NCI-H2081 treated with DMSO at 0.1 percent for 48 hours (cell line): ENCODE measurements at places on chromosomes 6 and 20.

DNA sequence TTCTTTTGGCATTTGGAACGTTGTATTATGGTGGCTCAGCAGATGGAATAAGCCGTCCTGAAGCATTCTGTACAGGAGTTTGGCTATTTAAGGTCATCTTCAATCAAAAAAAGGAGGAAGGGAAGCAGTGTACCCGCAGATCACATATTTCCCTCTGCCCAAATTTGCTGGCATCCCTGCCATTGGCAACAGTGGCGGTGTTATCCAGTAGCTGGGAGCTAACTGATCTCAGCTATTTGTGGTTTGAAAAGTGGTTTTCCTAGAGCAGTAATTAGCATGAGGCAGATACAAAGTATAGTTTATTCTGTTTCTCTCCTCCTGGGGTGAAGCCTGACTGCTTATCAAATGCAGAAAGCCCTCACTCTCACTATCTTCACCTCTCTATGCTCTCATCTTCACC lies 576.8 kb downstream of the QKI start:
- DNase-seq, result no peak

DNA sequence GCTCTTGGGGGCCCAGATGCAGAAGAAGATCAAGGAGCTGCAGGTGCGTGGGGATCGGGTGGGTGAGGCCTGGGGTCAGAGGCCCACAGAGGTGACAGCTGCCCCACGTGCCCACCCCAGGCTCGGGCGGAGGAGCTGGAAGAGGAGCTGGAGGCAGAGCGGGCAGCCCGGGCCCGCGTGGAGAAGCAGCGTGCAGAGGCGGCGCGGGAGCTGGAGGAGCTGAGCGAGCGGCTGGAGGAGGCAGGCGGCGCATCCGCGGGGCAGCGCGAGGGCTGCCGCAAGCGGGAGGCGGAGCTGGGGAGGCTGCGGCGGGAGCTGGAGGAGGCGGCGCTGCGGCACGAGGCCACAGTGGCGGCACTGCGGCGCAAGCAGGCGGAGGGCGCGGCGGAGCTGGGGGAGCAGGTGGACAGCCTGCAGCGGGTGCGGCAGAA lies 41.5 kb downstream of the MYH7B start:
- no peak for DNase-seq

- DNase-seq, result no peak
Observed at GRCh38 chr6:142819603-142820337, 125.2 kb downstream of the HIVEP2 start.

- no peak for DNase-seq
Observed at GRCh38 chr20:11672959-11673358, 244.7 kb upstream of the BTBD3 start.

DNA sequence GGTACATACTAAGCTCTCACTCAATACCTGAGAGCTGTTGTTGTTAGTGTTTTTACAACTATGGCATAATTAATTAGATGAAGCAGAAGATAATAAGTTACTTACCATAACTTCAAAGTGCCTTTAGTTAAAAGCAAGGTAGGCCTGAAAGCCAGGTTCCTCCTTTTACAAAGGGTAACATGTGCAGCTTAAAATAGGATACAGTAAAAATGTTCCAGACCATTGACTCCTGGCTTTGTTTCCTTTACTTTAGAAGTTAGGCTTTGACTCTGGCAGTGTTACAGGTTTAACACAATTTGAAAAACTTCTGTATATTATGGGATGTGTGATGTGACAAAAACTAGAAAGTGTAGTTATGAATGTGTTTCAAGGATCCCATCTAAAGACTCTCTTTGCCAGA lies 522.5 kb downstream of the EPM2A start:
- no peak for DNase-seq

- no peak for DNase-seq
Observed at GRCh38 chr6:16319813-16320532, 81.6 kb downstream of the GMPR start.

- peak; percentile 93 for DNase-seq
Observed at GRCh38 chr6:82693094-82693493, 329.5 kb downstream of the TPBG start.

- DNase-seq, result no peak
Observed at GRCh38 chr6:169205176-169206160, 48.2 kb downstream of the THBS2 start.

- DNase-seq, result no peak
Observed at GRCh38 chr6:8108031-8108660, 5.8 kb upstream of the EEF1E1 start.

DNA sequence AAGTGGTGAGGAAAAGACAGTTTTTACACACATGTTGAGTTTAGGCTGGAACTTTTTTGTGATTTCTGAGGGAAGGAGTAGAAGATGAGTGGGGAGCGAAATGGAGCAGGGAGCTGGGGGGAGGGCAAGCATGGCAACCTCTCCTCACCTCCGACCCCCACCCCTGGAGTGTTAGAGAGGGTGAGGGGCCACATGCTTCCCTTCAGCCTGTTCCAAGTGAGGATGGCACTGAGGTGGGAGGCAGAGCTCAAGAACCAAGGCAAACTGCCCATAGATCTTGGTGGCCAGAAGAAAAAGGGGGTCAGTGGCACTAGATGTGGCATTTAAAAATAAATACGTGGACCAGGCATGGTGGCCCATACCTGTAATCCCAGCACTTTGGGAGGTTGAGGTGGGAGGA lies 4.8 kb downstream of the TTBK1 start:
- DNase-seq, result no peak

DNA sequence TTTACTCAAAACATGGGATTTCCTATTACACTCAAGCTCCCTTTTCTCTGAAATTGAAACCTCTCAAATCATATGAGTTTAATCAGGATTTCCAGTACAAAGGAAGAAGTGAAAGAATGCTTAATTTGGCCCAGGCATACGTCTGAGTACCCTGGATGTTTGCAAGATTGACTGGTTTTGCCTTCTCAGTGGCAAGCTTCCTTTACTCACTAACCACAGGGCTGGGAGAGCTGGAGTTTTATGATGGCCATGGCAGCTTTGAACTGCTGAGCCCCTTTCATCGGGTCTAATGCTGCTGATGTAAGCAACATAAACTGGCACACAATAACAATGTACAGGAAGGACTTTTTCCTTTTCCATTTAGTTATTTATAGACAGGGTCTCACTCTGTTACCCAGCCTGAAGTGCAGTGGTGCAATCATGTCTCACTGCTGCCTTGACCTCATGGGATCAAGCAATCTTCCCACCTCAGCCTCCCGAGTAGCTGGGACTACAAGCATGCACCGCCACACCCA lies 194.8 kb downstream of the SLC35F1 start:
- no peak for DNase-seq

DNA sequence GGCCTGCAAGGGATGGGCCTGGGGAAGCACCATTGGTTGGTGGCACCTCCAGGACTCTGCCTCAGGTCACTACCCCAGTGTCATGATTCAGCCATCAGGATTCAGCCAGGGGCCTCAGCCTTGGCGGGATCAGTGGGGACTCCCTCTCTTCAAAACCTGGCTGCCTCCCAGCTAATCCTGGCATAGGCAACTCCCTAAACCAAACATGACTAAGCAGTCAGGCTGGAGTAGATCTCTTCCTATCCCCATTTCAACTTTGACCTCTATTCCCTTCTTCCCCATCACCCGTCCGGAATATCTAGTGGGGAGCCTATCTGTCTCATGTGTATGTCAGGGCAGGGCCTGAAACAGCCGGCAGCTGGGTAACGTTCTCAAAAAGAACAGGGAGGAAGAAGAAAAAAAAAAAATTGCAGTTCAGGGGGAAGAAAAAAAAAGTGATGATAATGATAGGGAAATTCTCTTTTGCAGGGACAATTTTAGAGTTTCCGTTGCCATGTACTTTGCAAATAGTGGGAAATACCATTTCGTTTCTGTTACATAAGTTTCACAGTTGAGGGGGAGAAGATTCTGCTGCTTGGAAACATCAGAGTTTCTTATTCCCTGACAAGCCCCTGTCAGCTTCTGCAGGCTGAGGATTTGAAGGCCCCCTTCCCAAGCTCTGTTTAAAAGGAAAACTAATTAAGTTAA lies 4.1 kb upstream of the PREX1 start:
- DNase-seq, result no peak

GRCh38 chr6:12051861-12052368 lies 39.8 kb downstream of the HIVEP1 start:
- no peak for DNase-seq

DNA sequence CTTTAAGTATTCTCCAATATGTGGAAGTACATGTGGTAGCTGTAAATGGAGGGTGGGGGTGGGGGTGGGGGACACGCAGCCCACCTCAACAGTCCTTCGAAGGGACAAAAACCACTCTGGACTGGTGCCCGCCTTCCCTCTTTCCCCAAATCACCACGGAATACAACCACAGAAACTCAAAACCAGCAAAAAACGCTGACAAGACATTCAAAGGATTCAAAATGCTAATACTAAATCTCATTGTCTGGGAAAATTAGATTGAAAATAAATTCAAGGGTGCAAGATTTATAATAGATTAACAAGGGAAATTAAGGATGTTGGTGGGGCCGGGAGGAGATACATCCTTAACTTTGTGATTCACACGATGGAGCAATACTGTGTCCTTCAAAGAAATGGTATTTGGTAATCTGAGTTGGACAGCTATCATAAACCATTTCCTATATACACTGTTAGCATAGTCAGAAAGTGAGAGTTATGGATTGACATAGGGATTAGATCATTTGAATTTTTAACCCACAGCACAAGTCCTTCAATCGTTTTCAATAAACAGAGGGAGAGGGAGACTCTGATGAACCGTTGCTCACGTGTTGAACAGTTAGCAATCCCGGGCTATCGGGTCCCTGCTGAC lies 766 bp upstream of the TBC1D22B start:
- DNase-seq, result no peak

- no peak for DNase-seq
Observed at GRCh38 chr6:87907521-87907920, 140.1 kb upstream of the SPACA1 start.

- DNase-seq, result no peak
Observed at GRCh38 chr6:31332637-31333602, 24.1 kb downstream of the HLA-B start.

GRCh38 chr6:2042956-2043648 lies 202.3 kb downstream of the GMDS start:
- DNase-seq, result no peak

DNA sequence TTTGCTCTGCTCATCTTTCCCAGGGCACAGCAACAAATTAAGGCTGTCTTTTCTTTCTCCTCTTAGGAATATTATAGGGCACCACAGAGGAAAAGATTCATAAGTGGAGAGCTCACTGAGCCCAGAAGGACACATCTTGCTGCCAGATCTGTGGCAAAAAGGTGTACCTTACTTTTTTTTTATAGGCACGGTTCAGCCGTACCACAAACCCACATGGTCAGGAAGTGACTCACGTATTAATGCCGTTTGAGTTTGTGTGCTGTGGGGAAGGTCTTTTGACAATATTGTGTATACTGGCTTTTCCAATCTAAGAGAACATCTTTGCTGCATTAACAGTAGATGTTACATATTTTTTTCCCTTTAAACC lies 28.4 kb downstream of the PAQR8 start:
- DNase-seq, result peak; percentile 12

GRCh38 chr6:24228123-24228522 lies 102.1 kb downstream of the NRSN1 start:
- DNase-seq, result no peak

- no peak for DNase-seq
Observed at GRCh38 chr20:5031206-5031557, 29.9 kb upstream of the SLC23A2 start.

DNA sequence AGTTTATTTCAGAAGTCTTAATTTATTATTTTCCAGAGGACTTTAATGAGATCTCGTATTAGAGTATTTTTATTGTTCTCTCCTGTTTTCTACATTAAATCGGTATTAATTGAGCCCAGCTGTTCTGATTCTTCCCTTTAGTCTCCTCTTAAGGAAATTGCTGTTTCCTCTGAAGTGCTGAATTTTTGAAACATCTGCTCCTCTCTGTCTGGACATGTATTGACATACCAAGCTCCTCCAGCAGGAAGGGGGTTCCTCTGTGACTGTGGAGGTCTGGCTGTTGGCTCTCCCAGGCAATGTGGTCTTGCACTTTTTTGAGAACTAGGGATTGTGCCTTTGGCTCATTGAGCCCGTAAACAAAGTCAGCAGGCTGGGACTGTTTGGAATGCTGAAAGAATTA lies 74.9 kb downstream of the MAP3K4 start:
- no peak for DNase-seq

GRCh38 chr6:64280569-64280968 lies 645.0 kb downstream of the PHF3 start:
- no peak for DNase-seq

DNA sequence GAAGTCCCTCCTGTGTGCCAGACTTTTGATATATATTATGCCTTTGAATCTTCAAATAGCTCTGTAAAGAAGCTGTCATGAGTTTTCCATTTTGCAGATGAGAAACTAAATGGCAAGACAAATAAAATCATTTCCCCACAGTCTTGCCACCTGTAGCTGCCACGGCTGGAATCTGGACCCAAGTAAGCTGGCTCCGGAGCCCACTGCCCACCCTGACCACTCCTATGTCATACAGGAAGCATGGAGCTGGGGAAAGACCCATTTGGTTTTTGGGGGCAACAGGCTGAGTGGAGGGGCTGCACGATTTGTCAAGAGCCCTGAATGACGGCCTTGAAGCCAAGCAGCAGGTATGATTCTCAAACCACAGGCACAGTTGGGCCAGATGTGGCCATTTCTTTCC lies 10.0 kb upstream of the SIRPA start:
- no peak for DNase-seq

DNA sequence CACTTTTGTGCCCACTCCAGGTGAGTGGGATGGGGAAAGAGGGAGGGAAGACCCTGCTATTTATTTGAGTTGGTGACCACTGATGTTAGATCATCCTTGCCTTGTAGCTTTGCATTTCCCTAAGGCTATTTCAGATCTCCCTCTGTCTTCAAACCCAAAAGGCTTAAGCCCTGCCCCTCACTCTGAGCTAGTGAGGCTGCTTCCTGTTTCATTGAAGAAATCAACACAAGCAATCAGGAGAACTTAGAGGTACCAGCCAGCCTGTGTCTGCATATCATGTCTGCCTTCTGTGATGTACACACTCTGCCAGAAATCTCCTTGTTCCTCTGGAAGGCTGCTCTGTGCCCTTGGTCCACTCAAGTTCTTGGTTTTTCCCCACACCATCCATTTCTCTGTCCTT lies 135.3 kb downstream of the ARID1B start:
- DNase-seq, result no peak

GRCh38 chr6:69422475-69422874 lies 374.3 kb downstream of the LMBRD1 start:
- DNase-seq, result no peak

- DNase-seq, result no peak
Observed at GRCh38 chr6:108697561-108698161, 136.9 kb downstream of the FOXO3 start.
